ENCODE measurements at places on chromosomes 13 and 19.

GRCh38 chr13:44397766-44398223 is 24.2 kb downstream of the SERP2 start:
- no peak for DNase-seq

GRCh38 chr13:45718992-45719391 is 16.9 kb downstream of the CBY2 start:
- DNase-seq: no peak

DNA sequence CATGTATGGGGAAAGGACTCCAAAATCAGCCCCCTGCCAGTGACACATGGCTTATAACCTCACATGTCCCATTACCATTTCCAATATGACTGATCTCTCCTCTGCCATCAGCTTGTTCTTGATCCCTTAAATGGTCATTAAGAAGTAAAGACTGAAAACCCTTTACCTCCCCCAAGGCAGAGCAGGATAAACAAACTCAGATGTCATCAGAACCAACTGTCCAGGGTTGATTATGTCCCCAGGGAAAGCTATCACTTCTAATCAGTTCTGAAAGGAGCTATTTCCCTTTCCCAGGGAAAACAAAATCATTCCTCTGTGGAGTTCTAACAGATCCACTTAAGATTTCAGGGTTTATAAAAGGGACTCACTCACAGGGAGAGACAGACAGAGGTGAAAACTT is 350.9 kb downstream of the SUCLA2 start:
- no peak for DNase-seq

GRCh38 chr19:33496038-33496895 is 25.3 kb downstream of the PEPD start:
- no peak for DNase-seq

- no peak for DNase-seq
These were observed 319 bp downstream of the FRY start for GRCh38 chr13:32031815-32032370.

GRCh38 chr13:40657951-40658350 is 8.5 kb downstream of the FOXO1 start:
- DNase-seq: no peak

- DNase-seq: no peak
These were observed 5.6 kb downstream of the PCID2 start for GRCh38 chr13:113202912-113203311.
